ENCODE measurements at places on chromosomes 12 and 14. TPM values are rescaled to one million over a fixed set of nuclear protein-coding genes. Genes with fewer than 3 reads are reported as not detected.

Gene RAB3IP
- 12.1 TPM for polyA plus RNA-seq

Gene GPR84
- 0.17 TPM for polyA plus RNA-seq

Gene DEGS2
- polyA plus RNA-seq: 0.63 TPM

Gene IL22
- polyA plus RNA-seq: not detected

Gene ADAM21
- polyA plus RNA-seq: 0.40 TPM

Gene E2F7
- polyA plus RNA-seq: 3.6 TPM

Gene GLTP
- 20.5 TPM for polyA plus RNA-seq

Gene KRT72
- polyA plus RNA-seq: not detected

Gene RPL10L
- polyA plus RNA-seq: not detected

Gene PRH1
- polyA plus RNA-seq: 8.8 TPM

Gene TMEM63C
- polyA plus RNA-seq: 1.0 TPM

Gene NGB
- not detected for polyA plus RNA-seq

Gene GALNT8
- 4.4 TPM for polyA plus RNA-seq

Gene PLD4
- 8.4 TPM for polyA plus RNA-seq

Gene YARS2
- 25.4 TPM for polyA plus RNA-seq

Gene RBP5
- 3.7 TPM for polyA plus RNA-seq

Gene ADSS1
- polyA plus RNA-seq: 71.5 TPM

Gene CD163
- 25.1 TPM for polyA plus RNA-seq

All from hindlimb muscle (tissue), 1 donor.